ENCODE measurements at places on chromosomes 12 and 14. TPM values are rescaled to one million over a fixed set of nuclear protein-coding genes. Genes with fewer than 3 reads are reported as not detected.
A peak's percentile ranks its signal among the peaks of the same experiment; 100 is the strongest.

Gene KRT77
- not detected for total RNA-seq

DNA sequence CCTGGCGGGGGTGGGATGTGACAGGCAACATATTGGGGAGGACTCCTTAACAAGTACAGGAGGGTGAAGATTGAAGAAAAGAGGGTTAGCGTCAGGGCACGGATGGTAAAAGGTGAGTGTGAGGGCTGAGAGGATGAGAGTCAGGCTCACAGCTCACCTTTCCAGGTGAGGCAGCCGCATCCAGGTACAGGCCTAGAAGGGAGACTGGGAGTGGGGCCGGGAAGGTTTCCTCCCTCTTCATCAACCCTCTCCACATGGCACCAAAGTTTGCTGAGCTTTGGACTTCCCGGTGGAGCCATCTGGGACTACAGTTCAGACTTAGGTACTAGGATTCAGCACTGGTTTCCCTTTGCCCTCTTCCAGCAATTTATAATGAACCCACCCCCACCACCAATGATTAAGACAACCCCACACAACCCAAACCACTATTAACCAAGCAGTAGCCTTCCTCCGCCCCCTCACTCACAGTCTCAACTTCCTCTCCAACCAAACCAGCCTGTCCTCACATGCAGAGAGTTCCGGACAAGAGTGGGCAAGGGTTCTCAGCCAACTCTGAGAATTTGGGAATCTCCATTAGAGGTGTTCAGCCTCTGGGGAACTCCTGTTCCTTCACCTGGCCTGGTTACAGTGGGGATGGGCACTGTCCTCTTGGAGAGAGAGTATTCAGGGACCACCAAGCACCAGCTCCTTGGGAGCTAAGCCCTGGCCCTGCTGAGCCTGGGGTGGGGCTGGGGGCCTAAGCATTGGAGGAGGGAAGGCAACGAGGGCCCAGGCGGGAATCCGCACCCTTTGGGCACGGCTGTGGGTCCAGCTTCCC lies 2.4 kb upstream of the HOXC4 start:
- DNase-seq = no peak
- H3K27me3 ChIP-seq = no peaks in the 10 kb centered on the region
- no peak overlapping the region for H3K4me3 ChIP-seq

- no peaks in the 10 kb centered on the region for H3K4me1 ChIP-seq
- DNase-seq = no peak
- no peaks in the 10 kb centered on the region for H3K36me3 ChIP-seq
- no peak overlapping the region for H3K27ac ChIP-seq
- H3K4me3 ChIP-seq = no peak overlapping the region
These were observed 231.5 kb downstream of the SLC15A4 start for GRCh38 chr12:128592220-128592744.

DNA sequence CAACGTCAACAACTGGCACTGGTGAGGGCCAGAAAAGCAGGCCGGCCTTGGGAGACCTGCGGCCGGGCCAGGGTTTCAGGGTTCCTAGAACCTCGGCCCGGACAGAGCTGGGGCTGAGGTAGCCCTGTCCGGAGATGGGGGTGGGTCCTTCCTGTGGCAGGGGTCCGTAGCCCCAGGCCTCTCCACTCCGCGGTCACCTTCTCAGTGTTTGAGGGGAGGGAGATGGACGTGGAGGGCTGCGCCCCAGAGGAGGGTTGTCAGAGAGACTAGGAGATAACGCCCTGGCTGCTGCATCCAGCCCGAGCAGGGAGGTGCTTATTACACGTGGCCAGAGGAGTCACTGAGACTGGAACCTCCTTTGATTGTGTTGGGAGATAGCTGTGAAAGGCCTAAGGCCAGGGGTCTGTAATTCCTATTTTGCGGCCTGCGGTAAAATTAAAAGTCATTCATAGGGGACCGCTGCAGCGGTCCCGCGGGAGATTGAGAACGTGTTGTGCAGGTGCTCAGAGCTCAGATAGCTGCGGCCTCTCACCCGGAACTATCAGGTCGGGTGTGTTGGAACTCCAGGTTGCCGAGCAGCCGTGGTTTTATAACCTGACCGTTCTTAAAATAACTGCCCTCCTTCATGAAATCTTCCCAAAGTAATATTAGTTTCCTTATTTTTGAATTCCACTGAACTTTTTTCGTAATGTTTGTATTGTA lies 507 bp downstream of the AHSA1 start:
- DNase-seq = no peak
- peaks cover 30% of the 10 kb centered on the region for H3K4me1 ChIP-seq
- H3K36me3 ChIP-seq = peaks cover 27% of the 10 kb centered on the region
- H3K4me3 ChIP-seq = peak overlapping the region; percentile 82
- H3K27me3 ChIP-seq = no peaks in the 10 kb centered on the region

DNA sequence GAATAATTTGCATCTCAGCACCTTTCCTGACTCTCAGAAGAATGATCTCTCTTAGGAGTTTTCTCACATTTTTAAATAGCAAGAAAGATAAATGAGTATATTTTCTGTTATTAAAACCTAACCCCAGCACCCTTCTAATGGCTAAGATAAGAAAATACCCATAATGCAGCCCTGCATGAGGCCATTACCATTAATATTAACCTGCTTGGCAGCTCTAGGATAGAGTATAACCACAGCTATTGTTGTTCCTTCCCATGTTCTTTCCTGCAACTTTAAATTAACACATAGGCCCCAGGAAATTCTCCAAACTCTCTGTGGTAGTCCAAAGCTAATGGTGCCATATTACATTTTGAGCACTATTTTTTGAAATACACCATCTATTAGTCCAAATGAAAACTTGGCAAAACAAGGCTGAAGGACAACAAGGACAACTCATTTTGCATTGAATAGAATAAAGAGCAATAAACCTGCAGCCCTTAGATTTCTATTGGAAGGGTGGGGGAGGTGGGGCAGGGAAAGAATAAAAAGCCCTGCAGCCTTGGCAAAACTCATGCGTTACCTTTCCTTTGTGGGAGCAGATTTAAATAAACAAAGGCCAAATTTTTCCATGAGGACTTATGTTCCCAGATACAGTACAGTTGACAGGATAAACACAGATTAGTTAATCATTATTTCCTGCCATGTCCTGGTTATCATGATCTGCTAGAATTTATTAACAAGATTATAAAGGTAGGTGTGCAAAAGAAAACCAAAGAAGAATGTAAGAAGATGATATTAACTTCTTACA lies 46.9 kb downstream of the BTG1 start:
- no peaks in the 10 kb centered on the region for H3K36me3 ChIP-seq
- H3K27me3 ChIP-seq = no peaks in the 10 kb centered on the region
- H3K27ac ChIP-seq = no peak overlapping the region
- DNase-seq = no peak
- H3K4me3 ChIP-seq = no peak overlapping the region
- peaks cover 9% of the 10 kb centered on the region for H3K4me1 ChIP-seq

Gene TSPAN11
- 0.41 TPM for total RNA-seq

Gene ETNK1
- 38.0 TPM for total RNA-seq

Gene TMEM52B
- total RNA-seq = 2.8 TPM

GRCh38 chr12:6697584-6698351 lies 2.8 kb downstream of the PIANP start:
- no peak for DNase-seq
- no peaks in the 10 kb centered on the region for H3K27me3 ChIP-seq
- H3K36me3 ChIP-seq = no peaks in the 10 kb centered on the region
- H3K4me3 ChIP-seq = no peak overlapping the region
- H3K27ac ChIP-seq = no peak overlapping the region

DNA sequence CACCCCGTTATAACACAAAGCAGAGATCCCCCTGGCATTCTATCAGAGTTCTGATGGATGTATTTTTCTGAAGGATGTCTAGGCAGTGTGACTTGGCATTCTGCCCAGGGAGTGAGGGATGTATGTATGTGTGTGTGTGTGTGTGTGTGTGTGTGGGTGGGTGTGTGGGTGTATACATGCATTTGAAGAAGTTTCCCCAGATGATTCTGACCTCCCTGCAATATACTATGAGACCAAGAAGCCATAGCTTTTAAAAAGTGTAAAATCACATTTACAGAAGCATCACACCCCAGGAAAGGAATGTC lies 59.7 kb upstream of the NAP1L1 start:
- no peaks in the 10 kb centered on the region for H3K36me3 ChIP-seq
- H3K4me3 ChIP-seq = no peak overlapping the region
- no peak overlapping the region for H3K27ac ChIP-seq
- no peaks in the 10 kb centered on the region for H3K4me1 ChIP-seq
- no peak for DNase-seq

DNA sequence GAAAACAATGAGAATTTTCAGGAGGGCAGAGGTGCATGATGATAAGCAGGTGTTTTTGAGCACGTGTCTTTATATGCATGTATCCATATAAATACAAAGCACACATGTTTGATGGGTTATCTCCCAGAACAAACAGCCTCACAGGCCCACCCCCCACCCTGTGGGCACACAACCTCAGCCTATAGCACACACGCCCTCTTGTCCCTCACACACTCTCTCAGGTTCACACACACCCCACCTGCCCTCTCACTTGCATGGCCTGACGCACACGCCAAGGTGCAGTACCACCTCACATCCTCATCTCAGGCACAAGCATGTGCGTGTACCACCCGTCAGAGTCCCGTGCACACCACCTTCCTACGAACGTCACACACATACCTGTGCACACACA lies 8.6 kb upstream of the KRT8 start:
- H3K36me3 ChIP-seq = no peaks in the 10 kb centered on the region
- no peaks in the 10 kb centered on the region for H3K4me1 ChIP-seq
- H3K4me3 ChIP-seq = no peak overlapping the region
- no peaks in the 10 kb centered on the region for H3K27me3 ChIP-seq

GRCh38 chr14:99891266-99891665 lies 98.1 kb downstream of the EML1 start:
- no peaks in the 10 kb centered on the region for H3K36me3 ChIP-seq
- DNase-seq = no peak
- H3K4me3 ChIP-seq = no peak overlapping the region
- no peaks in the 10 kb centered on the region for H3K27me3 ChIP-seq
- H3K4me1 ChIP-seq = no peaks in the 10 kb centered on the region
- H3K27ac ChIP-seq = no peak overlapping the region

DNA sequence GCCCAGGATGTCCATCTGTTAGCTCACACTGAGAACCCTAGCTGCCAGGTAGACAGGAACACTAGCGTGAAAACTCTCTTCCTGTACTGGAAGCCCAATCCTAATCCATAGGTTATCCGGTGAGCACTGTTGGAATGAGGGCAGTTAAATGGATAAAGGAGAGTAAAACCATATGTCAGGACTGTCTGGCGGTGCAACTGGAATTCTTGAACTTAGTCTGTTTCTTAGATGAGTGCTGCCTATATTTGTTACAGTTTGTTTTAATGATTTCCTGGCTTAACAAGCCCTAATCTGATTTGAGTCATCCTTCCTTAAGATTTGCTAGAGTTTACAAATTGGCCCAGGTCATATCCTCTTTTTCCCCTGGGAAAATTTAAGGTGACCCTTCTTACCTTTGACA lies 104.7 kb downstream of the ANO4 start:
- no peak overlapping the region for H3K4me3 ChIP-seq
- H3K27me3 ChIP-seq = no peaks in the 10 kb centered on the region
- H3K27ac ChIP-seq = no peak overlapping the region
- H3K36me3 ChIP-seq = no peaks in the 10 kb centered on the region
- no peaks in the 10 kb centered on the region for H3K4me1 ChIP-seq
- no peak for DNase-seq

Gene C12orf56
- total RNA-seq = not detected

DNA sequence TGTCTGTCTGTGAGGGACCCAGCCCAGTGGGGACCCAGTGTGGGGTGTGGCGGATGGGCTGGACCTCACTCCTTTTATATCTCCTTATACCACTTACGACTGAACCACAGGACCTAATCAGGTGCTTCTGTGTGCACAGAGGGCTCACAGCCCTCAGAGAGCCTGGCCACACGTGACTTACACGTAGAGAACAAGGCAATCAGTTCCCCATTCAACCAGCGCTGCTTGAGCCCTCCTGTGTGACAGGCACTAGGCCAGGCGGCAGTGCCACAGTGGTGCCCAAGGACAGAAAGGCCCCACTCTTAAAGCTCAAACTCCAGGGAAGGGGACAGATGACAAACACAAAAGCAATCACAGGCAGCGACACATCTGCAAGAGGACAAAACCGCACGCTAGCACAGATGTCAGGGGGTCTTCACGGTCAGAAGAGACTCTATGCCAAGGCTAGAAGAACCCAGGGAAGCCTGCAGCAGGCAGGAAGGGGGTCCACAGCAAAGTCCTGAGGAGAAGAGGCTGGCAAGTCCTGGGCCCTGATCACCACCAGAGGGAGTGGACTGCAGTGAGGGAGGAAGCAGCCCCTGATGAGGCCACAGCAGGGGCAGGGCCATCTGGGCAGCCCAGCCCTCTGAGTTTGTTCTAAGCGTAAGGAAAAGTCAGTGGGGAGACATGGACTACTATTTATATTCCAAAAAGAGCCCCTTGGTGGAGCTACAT lies 39.3 kb downstream of the SETD3 start:
- H3K4me3 ChIP-seq = no peak overlapping the region
- no peak overlapping the region for H3K27ac ChIP-seq
- no peak for DNase-seq
- H3K4me1 ChIP-seq = no peaks in the 10 kb centered on the region
- H3K36me3 ChIP-seq = peaks cover 27% of the 10 kb centered on the region

DNA sequence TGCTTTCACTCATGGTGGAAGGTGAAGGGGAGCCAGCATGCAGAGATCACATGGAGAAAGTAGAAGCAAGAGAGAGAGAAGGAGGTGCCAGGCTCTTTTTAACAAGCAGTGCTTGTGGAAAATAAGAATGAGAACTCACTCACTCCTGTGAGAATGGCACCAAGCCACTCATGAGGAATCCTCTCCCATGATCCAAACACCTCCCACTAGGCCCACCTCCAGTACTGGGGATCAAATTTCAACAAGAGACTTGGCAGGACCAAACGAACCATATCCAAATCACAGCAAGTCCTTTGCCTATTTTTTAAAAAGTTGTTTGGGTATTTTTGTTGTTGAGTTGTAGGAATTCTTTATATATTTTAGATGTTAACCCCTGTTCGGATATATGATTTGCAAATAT lies 245.9 kb upstream of the ARID2 start:
- peak overlapping the region; percentile 32 for H3K4me3 ChIP-seq
- H3K27me3 ChIP-seq = no peaks in the 10 kb centered on the region
- peak overlapping the region; percentile 33 for H3K27ac ChIP-seq
- no peaks in the 10 kb centered on the region for H3K36me3 ChIP-seq
- peak; percentile 50 for DNase-seq
- H3K4me1 ChIP-seq = peaks cover 22% of the 10 kb centered on the region

GRCh38 chr12:68037616-68038255 lies 48.5 kb downstream of the IFNG-AS1 start:
- H3K27me3 ChIP-seq = no peaks in the 10 kb centered on the region
- DNase-seq = no peak
- no peaks in the 10 kb centered on the region for H3K36me3 ChIP-seq
- no peaks in the 10 kb centered on the region for H3K4me1 ChIP-seq

DNA sequence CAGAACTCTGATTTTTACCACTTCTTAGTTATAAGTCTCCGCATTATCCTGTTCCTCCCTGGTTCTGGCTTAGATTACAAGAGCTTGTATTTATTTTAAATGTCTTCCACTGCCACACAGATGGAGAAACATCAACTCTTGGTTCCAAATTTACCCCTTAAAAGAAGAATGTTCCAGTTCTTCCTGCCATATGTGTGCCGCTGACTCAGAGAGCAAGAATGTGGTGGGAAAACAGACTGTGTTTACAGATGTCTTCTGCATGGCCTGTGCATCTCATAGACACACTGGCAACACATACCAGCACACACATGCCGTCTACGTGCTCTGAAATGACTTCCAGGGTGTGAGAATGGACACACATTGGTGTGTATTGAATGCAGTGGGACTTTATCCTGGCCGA lies 383.0 kb downstream of the LRIG3 start:
- H3K27ac ChIP-seq = peak overlapping the region; percentile 24
- H3K4me3 ChIP-seq = no peak overlapping the region
- peaks cover 14% of the 10 kb centered on the region for H3K4me1 ChIP-seq
- no peak for DNase-seq

- no peaks in the 10 kb centered on the region for H3K36me3 ChIP-seq
- no peaks in the 10 kb centered on the region for H3K27me3 ChIP-seq
- no peak overlapping the region for H3K27ac ChIP-seq
- no peak overlapping the region for H3K4me3 ChIP-seq
- no peaks in the 10 kb centered on the region for H3K4me1 ChIP-seq
These were observed 13.9 kb downstream of the ESRRB start for GRCh38 chr14:76389841-76390240.

All from thoracic aorta (tissue), 2 donors.